ENCODE measurements at places on chromosomes 11 and 22.

- DNase-seq, result no peak
Measured at GRCh38 chr11:78200061-78200460, 11.3 kb downstream of the USP35 start.

DNA sequence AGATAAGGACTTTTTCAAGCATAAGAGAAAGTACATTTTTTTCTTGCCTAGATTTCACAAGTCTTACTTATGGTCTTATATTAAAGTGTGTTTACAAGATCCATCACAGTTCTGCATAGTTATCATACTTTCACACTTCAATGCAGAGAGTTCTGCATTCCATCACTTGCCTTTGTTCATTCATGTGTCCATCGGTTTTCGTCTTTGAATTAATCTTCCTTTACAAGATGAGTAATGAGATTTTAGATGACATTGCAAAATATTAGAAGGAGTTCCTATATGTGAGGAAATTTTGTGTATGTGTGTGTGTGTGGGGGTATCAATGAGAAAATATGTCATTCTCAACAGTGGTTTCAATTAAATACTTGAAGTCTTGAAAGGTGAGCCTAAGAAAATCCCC is 98.1 kb upstream of the GUCY1A2 start:
- DNase-seq, result peak; percentile 67

DNA sequence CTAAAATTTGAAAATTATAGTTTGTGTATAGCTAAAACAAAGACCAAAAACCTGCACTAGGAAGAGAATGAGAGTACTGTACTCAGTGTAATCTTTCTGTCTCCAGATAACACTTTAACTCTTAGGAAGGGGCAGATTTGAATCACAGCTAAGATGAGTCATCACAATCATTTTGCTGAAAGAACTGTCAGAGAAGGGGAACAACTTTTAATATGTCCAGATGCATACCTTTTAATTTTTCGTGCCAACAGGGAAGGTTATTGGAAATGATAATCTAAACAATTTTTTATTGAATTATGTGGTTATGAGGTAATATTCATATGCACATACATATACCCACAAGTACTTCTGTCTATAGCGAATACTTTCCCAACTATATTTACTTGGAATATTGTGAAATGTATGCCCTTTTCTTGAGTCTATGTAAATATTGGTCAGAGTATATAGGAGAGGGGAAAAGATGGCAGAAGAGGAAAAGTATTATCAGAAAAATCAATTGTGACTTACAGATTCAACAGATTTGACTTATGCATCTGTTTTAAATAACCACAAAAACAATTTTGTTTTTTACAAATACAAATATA is 51.1 kb upstream of the MUC15 start:
- DNase-seq, result no peak

GRCh38 chr22:22616636-22617035 is 27.8 kb upstream of the GGTLC2 start:
- DNase-seq, result no peak

- DNase-seq, result no peak
Measured at GRCh38 chr11:17588721-17589120, 41.7 kb downstream of the OTOG start.

DNA sequence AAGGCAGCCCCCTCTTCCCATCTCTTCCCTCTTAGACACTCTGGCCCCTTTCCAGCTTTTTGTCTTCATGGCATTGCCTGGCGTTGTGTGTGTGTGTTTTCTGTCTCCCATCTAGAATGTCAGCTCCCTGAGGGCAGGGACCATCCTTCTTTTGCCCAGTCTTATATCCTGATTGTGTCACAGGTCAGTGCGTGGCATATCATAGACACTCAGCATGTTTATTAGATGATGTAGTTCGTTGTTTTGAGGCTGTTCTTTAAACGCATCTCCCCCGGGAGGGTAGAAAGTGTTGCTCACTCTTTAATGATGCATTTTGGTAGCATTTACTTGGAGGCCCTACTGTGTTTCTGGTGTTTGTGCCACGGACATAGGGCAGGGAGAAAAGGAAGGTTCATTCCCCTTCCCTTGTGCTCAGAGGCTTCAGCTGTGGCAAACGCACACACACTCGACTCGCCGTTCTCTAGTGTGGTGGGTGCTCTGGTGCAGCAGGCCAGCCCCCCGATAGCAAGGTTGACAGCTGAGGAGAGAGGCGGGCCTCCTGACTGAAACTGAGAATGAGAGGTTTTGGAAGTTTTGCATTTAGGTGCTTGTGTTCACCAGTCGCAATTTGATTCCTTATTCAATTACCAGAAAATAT is 60.2 kb downstream of the TNRC6B start:
- no peak for DNase-seq

- DNase-seq, result no peak
Measured at GRCh38 chr22:48819961-48820360, 1007.7 kb downstream of the BRD1 start.

DNA sequence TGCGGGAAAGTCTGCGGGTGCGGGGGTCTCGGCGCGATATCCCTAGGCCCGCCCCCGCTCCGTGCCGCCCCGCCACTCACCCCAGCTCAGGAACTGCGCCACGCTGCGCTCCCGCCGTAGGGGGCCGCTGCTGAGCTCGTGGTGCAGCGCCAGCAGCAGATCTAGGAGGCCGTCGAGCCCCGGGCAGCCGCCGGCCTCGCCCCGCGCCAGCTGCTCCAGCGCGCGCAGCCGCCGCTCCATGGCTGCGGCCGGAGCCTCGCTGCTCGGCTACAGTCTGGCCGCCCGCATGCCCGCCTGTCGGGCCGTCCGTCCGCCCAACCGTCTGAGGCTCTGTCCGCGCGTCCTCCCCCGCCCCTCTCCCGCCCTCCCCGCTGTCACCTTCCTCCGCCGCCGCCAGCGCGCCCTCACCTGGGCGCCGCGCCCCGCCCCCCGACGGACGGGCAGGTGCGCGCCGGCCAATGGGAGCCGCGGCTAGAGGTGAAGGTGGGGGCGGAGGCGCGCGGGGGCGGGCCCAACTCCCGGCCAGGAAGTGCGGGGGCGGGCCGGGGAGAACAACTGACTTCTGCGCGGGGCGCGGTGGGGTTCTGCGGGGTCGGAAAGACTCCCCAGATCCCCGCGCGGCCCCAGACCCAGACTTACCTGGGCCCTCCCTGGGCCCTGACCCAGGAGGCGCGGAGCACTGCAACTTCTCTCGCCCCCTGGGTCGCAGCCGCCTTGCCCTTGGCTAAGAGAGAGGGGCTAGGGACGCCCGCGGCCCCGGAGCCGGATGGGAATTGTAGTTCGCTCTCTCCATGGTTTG is at the start of gene CDC42BPG:
Gene CDC42BPG (minus strand): TSS at position 324 of the 799 bp plus-strand sequence. CDS start 84 bp downstream, at position 240.
- no peak for DNase-seq

DNA sequence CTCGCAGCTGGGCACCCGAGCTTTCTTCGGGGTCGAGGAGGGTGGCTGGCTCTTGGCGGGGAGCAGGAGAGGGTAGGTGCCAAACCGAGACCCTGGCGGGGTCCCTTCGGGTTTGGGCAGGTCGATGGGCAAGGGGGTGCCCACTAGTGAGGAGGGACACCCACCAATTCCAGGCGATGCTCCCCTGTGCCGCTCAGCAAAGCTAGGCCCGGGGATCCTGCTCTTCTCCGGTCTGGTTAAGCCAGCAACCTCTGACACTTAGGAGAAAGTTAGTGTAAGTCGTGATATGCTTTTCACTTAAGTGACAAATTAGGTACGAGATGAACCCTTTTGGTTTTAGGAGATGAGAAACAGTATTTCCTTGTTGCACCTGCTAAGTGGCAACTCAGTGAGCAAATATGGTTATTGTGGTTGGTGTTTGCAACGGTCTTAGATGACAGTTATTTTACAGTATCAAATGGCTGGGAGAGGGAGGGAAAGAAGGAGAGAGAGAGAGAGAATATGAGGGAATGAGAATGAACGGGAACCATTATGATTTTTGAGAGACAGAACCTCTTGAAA is 565 bp downstream of the NUCB2 start:
- peak; percentile 13 for DNase-seq

DNA sequence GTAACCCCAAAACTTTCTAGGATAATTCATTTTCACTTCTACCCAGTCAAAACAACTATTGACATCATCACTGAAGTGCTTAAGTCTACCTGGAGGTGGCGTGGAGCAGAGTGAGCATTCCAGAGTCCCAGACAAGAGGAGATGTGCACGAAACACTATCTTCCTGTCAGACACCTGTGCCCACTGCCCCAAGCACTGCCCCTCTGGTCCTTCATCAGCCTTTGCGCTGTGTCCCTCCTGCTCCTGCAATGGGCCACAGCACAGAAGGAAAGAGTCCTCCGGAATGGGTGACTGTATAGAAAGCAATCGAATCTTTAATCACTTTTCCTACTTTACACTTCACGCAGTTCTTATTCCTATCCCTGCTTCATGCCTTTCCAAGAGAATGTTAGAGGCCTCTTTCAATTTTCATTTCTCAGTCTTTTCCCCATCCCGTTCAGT is 512 bp upstream of the GRIA4 start:
- no peak for DNase-seq

DNA sequence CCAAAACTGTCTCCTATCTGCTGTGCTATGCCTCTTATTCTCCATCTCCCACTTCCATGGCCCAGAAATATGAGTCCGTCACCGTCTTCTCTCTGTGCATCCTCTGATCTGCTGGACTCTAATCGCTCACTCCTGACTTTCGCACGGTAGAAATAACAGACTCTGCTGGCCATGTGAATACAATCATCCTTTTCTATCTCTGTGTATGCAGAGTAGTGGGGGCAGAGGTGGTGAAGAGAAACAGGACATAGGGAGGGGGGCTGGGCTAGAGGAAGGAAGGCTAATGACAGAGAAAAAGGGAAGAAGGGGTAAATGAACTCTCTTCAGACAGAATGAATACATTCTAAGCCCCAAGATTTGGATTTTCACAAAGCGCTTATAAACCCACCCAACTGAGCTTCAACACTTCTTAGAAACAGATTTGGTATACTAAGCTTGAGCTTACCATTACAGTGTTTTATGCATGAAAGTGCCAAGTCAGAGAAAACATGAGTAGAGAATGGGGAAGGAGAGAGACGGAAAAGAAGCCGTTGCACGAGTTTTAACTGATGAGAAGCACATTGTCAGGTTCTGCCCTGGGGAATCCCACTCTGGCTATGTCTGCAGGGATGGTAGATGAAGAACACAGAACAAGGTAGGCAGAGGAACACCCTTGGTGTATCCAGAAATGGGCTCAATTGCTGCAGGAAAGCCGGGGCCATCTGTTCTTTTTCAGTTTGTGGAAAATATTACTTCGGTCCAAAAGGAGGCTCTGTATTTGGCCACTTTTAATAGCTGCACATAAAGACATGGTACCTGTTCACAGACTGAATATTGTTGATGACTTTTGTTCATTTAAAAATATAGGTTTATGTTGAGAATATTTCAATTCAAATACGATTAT is 324.7 kb downstream of the ETS1 start:
- DNase-seq, result no peak

- DNase-seq, result no peak
Measured at GRCh38 chr11:64792482-64792881, 10.5 kb downstream of the MAP4K2 start.

DNA sequence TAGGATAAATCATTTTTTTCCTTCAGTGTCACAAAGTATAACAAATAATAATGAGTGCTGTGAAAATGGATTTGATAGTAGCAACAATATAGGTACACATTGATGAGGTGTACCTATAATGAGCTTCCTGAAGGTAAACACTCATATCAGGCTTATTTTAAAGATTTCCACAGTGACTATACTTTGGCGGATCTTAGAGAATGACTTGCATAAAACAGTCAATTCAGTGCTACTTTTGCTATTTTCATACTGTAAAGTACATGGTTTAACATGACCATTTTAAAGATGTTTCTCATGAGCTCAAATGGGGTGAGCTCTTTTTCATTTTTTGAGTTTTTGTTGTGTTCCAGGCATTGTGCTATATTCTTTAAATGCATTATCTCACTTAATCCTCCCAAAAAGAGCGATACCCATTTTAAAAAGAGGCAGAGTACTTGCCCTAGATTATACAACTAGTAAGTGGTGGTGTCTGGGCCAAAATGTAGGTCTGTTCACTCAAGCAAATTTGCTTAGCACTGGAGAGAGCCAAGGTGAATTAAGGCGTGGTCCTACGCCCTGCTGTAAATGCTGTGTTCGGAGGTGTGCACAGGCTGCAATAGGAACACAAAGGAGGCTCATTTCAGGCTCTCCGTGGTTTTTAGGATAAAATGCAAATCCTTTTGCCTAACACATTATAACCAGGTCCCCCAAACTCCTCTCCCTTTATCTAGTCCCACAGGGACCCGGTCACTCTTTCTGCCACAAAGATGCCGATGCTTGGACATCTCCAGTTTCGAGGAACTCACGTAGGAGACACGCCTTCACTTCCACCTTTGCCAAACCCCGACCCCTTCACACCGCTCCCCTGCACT is 617 bp upstream of the ALKBH3 start:
- DNase-seq, result no peak

- DNase-seq, result peak; percentile 60
Measured at GRCh38 chr22:22210375-22210774, 34.2 kb upstream of the VPREB1 start.

DNA sequence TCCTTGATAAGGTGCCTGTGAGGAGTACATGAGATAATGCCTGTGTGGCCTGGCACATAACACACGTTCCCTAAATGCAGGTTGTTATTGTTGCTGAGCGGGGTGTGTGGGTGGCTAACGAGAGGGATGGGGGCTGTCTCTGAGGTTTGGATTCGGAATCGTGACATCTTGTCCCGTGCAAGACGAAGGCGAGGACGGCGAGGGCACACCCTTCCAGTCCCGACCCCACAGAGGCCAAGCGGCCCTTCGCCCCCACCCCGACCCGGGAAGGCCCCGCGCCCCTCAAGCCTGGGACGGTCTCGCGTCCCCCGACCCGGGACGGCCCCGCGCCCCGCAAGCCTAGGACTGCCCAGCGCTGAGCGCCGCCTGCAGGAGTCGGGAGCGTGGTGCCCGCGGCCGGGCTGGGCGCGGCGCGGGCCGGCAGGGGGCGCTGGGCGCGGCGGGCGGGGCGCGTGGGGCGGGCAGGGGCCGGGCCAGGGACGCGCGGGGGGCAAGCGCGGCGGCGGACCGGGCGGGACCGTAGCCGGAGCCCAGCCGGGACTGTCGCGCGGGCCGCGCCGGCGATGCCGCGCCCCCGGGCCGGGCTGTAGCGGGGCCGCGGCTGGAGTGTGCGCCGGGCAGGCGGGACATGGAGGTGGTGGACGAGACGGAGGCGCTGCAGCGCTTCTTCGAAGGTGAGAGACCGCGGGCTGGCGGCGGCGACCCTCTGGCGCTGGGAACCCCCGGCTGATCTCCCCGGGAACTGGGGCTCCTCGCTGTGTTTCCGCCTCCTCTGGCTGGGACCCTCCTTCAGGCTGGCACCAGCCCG is at the start of gene MYRF:
Gene MYRF (plus strand): TSS at position 520 of the 808 bp plus-strand sequence. CDS start 109 bp downstream, at position 629.
- DNase-seq, result peak; percentile 6

DNA sequence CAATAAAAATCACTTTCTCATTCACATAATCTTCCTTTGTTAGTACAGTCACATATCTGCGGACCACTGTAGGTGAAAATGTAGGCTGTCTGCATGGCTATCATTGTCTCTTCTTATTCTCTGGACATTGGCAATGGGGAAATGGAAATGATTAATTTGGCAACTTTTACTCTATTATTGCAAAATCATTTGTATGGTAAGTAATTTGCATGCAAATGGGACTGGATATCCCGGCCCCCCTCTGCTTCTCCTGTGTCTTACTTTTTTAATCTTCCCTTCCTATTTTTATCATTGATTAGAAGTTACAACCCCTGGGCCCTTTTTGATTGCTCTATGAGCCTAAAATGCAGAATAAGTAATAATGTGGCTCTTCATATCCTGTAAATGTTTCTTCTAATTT is 6.0 kb downstream of the GRK3 start:
- DNase-seq, result no peak

Data from RCC 7860 (cell line).